ENCODE measurements at places on chromosomes 1 and 21. TPM values are rescaled to one million over a fixed set of nuclear protein-coding genes. Genes with fewer than 3 reads are reported as not detected.

The GRIK3 gene
- total RNA-seq, result not detected

The TNFSF4 gene
- total RNA-seq, result 3.9 TPM

The BCL2L15 gene
- 2.1 TPM for total RNA-seq

The FOXD2 gene
- total RNA-seq, result 0.73 TPM

GRCh38 chr1:74502432-74502831 is 10.0 kb downstream of the LRRC53 start:
- no peak for DNase-seq

GRCh38 chr1:34060901-34061415 is 104.1 kb downstream of the CSMD2 start:
- no peak for DNase-seq

GRCh38 chr1:47424336-47424982 is 8.4 kb downstream of the FOXE3 start:
- no peak for DNase-seq

GRCh38 chr1:26470878-26471497 is 1.3 kb upstream of the HMGN2 start:
- DNase-seq, result no peak

DNA sequence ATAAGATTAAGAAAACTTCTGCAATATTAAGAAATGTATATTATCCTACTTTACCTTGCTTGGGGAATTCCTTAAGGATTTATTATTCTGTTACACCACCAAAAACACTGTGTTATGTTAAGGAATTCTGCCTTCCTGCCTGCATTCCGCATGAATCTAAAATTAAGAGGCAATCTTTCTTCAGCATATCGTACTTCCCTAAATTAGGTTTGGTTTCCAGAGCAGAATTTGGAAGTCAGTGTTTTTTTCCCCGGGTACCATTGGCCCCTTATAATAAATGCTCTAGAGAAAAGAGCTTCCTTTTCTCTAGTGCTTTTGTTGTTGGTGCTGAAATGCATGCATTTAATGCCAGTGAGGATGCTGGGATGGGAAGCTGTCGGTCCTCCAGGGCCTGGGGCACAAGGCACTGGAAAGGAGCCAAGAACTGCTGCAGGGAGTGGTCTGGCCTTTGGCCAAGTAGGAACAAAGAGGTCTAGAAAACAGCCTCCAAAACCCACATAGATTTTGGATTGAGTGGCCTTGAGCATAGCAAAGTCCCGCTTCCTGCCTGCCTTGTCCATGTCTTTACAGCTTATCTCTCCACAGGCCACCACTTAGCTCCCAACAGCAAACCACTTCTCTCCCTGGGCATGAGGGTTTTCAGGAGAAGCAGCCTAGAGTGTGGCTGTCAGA is 69.9 kb downstream of the RRAGC start:
- DNase-seq, result no peak

DNA sequence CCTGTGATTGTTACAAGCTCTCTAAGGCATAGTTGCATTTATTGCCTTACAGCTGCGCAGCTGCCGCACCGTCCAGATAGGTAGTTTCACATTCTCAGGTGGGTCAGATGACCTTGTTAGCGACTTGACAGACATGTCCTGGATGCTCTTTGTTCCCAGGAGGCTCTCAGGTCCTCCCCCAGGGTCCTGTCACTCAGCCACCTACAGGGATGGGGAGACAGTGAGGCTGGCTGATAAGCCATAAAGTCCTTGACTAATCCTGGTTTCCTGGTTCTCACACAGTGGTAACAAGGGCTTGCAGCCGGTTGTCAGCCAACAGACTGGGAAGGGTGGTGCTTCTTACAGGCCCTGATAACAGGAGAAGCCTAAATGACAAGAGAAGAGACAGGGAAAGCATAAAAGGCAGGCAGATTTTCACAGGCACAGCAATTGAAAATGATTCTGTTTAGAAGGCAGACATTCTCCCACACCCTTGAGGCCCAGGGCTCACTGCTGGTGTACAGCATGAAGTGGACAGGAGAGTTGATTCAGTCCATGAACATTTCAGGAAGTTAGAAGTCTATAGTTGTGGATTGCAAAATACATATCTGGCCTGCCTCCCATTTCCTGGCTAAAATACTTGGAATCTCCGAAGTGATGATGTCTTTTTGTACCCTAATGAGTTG is 2.9 kb downstream of the ARF1 start:
- DNase-seq, result no peak

DNA sequence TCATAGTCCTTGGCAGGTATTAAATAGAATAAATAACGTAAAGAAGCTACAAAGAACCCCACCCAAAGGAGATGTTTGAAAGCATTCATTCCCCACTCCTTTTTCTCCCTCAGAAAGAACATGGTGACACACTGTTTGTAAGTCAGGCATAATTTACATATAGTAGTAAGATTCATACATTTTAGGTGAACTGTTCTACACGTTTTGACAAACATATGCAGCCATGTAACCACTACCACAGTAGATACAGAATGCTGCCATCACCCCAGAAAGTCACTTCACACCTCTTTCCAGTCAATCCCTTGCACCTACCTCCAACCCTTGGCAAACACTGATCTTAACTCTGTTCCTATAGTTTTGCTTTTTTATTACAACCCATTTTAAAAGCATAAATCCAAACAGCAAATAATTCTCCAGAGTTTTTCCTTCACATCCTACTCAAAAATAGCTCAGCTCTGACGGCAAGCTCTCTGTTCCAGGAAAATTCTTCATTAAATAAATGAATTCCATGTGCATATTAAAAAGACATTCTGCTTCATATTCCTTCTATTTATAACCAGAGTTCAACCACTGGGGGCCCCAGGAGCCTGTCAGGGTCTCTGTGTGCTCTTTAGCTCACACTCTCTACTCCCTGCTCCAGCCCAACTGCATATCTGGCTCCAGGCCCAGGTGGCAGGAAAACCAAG is 258.8 kb downstream of the PLPP3 start:
- no peak for DNase-seq

- no peak for DNase-seq
These were observed 3.0 kb upstream of the SMYD2 start for GRCh38 chr1:214277704-214278635.

DNA sequence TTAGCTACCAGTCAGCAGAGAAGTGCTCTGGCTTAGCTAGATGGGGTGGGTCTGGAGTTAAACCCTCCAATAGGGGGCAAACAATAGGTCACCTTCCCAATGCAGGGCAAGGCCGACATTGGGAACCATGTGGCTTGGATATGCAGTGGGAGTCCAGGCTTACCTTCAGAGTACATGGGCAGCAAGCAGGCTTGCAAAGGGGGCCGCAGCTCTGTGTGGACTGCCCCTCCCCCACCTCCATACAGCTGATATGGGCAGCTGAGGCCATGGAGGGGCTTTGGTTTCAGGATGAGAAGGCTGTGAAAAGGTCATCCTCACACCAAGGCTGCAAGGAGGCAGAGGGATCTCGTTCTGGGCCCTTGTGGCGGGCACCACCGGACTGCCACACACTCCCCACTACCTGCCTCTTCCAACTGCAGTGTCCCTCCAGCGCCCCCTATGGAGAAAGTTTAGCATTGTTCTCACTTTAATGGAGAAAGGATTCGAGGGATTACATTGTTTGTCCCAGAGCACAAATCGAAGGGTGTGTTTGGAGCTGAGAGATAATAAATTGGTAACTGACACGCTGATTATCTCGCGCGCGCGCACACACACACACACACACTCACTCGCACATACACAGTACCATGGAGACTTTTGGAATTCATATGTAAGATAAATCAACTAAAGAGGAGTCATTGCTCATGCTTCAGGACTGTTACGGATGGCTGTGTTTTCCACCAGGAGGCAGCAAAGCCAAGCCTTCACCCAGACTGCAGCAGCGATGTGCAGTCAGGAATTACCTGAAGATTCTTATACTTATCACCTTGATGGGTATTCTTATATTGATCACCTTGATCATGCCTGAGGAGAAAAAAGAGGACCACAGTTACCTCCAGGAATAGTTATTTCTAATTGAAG is 7.0 kb upstream of the SMCP start:
- DNase-seq, result no peak

GRCh38 chr1:25033030-25033827 is 103.2 kb upstream of the RUNX3 start:
- DNase-seq, result no peak
